A549 treated with CORT108297 at 1 μM for 4 hours (cell line): ENCODE measurements at places on chromosomes 7 and 10. TPM values are rescaled to one million over a fixed set of nuclear protein-coding genes. Genes with fewer than 3 reads are reported as not detected.

Gene CALHM2
- total RNA-seq = 4.5 to 7.6 TPM (median 6.0 TPM) in 5 replicates

Gene TDRD1
- not detected in 5 replicates for total RNA-seq

Gene ADCY1
- total RNA-seq = 1.3 to 3.0 TPM (median 2.5 TPM) in 5 replicates

Gene HOXA1
- 2.5 to 4.0 TPM (median 3.5 TPM) in 5 replicates for total RNA-seq

Gene NPC1L1
- total RNA-seq = 0.01 to 0.08 TPM (median 0.06 TPM) in 5 replicates

Gene OR2A12
- total RNA-seq = not detected in 5 replicates

Gene AVPI1
- 67.2 to 122 TPM (median 92.9 TPM) in 5 replicates for total RNA-seq
